ENCODE measurements at places on chromosomes 3 and 15. TPM values are rescaled to one million over a fixed set of nuclear protein-coding genes. Genes with fewer than 3 reads are reported as not detected.

- H3K27ac ChIP-seq, result no peak overlapping the region
- no peaks in the 10 kb centered on the region for H3K4me1 ChIP-seq
- H3K36me3 ChIP-seq, result no peaks in the 10 kb centered on the region
Observed at GRCh38 chr3:149091983-149092382, 5.7 kb upstream of the HLTF start.

- no peak overlapping the region for H3K27ac ChIP-seq
- H3K4me3 ChIP-seq, result no peak overlapping the region
- H3K27me3 ChIP-seq, result no peaks in the 10 kb centered on the region
- H3K36me3 ChIP-seq, result no peaks in the 10 kb centered on the region
Observed at GRCh38 chr3:104510131-104510849, 856.4 kb upstream of the ALCAM start.

GRCh38 chr3:159130108-159130507 lies 328.3 kb downstream of the MFSD1 start:
- no peaks in the 10 kb centered on the region for H3K36me3 ChIP-seq
- DNase-seq, result no peak
- H3K27ac ChIP-seq, result no peak overlapping the region
- H3K4me3 ChIP-seq, result no peak overlapping the region

GRCh38 chr3:171142985-171143384 lies 116.5 kb upstream of the SLC2A2 start:
- H3K4me1 ChIP-seq, result no peaks in the 10 kb centered on the region
- H3K27ac ChIP-seq, result no peak overlapping the region
- peak; percentile 57 for DNase-seq
- H3K27me3 ChIP-seq, result no peaks in the 10 kb centered on the region

GRCh38 chr15:57561041-57561711 lies 30.5 kb upstream of the MYZAP start:
- H3K27me3 ChIP-seq, result no peaks in the 10 kb centered on the region
- DNase-seq, result peak; percentile 75
- no peaks in the 10 kb centered on the region for H3K36me3 ChIP-seq
- no peak overlapping the region for H3K4me3 ChIP-seq

GRCh38 chr15:92452143-92452542 lies 58.5 kb downstream of the ST8SIA2 start:
- no peaks in the 10 kb centered on the region for H3K27me3 ChIP-seq
- no peak for DNase-seq
- no peak overlapping the region for H3K27ac ChIP-seq
- no peak overlapping the region for H3K4me3 ChIP-seq

GRCh38 chr3:10867384-10867783 lies 51.4 kb downstream of the SLC6A11 start:
- H3K36me3 ChIP-seq, result no peaks in the 10 kb centered on the region
- DNase-seq, result no peak
- no peaks in the 10 kb centered on the region for H3K4me1 ChIP-seq
- H3K27ac ChIP-seq, result no peak overlapping the region
- H3K27me3 ChIP-seq, result no peaks in the 10 kb centered on the region

- peak overlapping the region; percentile 85 for H3K27ac ChIP-seq
- no peaks in the 10 kb centered on the region for H3K27me3 ChIP-seq
- no peaks in the 10 kb centered on the region for H3K36me3 ChIP-seq
- DNase-seq, result peak; percentile 45
Observed at GRCh38 chr3:169659820-169660674, 3.5 kb downstream of the MECOM start.

DNA sequence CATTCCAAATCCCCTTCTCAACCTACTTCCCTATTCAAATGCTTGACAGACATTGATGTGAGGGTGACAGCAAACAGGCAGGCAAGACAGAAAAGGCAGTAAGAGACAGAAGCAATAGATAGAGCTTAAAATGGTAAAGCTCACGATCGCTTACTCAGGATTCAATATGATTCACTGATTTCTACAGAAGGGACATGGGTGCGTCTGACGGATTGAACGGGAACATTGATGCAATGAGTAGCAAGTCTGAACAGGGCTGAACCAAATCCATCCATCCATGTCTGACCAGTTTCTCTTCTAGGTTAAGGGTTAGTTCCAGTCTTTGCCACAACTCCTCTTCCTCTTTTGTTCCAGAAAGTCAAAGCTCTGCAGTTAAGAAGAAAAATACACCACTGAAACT lies 35.1 kb downstream of the P2RY1 start:
- no peaks in the 10 kb centered on the region for H3K27me3 ChIP-seq
- DNase-seq, result no peak
- H3K27ac ChIP-seq, result no peak overlapping the region
- H3K4me1 ChIP-seq, result no peaks in the 10 kb centered on the region
- H3K36me3 ChIP-seq, result no peaks in the 10 kb centered on the region

GRCh38 chr15:42691308-42691707 lies 45.6 kb downstream of the CDAN1 start:
- H3K4me3 ChIP-seq, result no peak overlapping the region
- no peak for DNase-seq
- H3K27ac ChIP-seq, result no peak overlapping the region
- no peaks in the 10 kb centered on the region for H3K4me1 ChIP-seq
- no peaks in the 10 kb centered on the region for H3K36me3 ChIP-seq

GRCh38 chr15:32918547-32918946 lies 200.7 kb downstream of the GREM1 start:
- H3K4me3 ChIP-seq, result no peak overlapping the region
- no peaks in the 10 kb centered on the region for H3K36me3 ChIP-seq
- no peaks in the 10 kb centered on the region for H3K27me3 ChIP-seq
- no peak for DNase-seq
- no peak overlapping the region for H3K27ac ChIP-seq

DNA sequence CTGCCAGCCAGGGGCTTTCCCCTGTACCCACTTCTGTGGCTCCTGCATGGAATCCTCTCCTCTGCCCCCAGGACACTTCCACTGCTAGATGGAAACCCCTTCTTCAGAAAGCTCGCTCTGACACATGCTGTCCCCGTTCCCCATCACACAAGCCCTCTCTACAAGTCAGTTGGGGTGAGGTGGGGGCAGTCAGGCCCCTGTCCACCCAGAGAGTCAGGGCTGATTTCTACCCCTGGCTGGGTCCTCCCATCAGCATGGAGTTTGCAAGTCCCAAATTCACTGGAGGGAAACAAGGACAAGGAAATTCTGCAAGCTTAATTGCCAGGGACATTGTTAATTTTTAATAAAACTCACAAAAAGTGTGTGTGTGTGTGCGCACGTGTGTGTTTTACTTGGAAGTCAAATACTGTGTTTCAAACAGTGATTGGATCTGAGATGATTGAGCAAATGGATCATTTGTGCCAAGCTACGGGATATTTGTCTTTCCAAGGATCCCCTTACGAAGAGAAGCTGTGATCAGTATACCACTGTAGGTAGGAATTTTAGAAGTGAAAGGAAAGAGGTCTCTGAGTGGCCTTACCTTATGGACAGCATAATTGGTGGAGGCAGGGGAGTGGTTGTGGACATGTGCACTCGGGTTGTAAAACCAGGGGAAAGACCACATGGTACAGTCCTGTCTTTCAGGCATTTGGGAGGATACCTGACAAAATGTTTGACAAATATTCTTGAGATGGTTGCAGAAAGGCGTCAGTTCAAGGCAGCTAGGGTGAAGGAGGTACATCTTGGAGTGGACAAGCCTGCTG lies 1.5 kb upstream of the AMOTL2 start:
- peak overlapping the region; percentile 99 for H3K27ac ChIP-seq
- H3K36me3 ChIP-seq, result peaks cover 2% of the 10 kb centered on the region
- H3K4me1 ChIP-seq, result peaks cover 4% of the 10 kb centered on the region
- no peak overlapping the region for H3K4me3 ChIP-seq

DNA sequence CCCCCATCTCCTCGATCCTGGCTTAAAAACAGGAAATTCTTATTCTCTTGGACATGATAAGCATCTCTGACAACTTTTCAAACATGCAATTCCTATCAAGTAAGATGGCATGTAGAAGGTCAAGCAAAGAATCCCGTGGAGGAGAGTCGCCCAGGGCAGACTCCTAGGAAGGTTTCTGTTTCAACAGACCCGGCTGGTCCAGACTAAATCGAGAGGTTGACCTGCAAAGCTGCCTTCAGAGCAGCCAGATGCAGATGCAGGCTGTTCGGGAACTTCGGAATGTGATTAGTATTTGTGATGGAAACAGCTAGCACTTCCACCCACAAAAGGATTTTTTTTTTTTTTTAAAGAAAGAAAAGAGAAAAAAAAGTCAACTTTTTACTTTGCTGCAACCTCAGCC lies 216.8 kb downstream of the NR1D2 start:
- no peak overlapping the region for H3K27ac ChIP-seq
- H3K4me3 ChIP-seq, result no peak overlapping the region
- no peaks in the 10 kb centered on the region for H3K4me1 ChIP-seq
- no peak for DNase-seq

GRCh38 chr15:80875568-80876347 lies 96.6 kb downstream of the CEMIP start:
- no peak overlapping the region for H3K27ac ChIP-seq
- H3K4me1 ChIP-seq, result no peaks in the 10 kb centered on the region
- H3K36me3 ChIP-seq, result no peaks in the 10 kb centered on the region
- DNase-seq, result no peak

DNA sequence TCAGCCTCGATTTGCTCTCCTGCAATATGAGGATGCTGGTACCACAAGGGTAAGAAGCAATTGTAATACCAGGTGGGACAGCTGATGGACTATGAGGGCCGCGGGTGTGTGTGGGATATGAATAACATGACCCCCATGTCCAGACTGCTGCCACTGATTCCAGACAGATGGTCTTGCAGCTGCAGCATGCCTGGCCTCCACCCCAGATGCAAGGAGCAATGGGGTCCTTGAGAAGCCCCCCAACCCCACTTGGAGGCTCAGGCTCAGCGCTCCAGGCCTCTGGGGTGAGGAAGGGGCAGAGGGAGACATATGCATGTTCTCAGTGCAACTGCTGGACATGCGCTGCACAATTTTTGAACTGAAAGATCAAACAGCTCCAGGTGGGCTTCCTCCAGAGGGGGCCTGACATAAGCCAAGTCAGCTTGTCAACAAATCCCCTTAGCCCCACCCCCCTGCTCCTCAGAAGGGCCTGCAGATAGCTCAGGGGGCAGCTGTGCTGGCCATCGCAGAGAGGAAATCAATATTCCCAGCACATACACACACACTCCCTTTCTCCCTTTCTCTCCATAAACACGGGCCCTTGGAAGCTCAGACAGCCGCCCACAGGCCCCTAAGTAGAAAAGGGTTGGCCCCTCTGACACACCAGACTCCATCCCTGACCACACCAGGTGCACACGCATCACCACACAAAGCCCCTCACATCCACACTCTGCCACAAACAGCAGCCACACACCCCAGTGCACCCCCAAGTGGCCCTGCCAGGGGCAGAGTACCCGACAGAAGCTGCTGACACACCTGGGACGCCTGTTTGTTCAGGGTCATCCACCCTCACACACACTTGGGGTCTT lies 107.0 kb downstream of the IQSEC1 start:
- H3K4me3 ChIP-seq, result peak overlapping the region; percentile 90
- H3K27ac ChIP-seq, result no peak overlapping the region
- no peaks in the 10 kb centered on the region for H3K36me3 ChIP-seq
- H3K27me3 ChIP-seq, result no peaks in the 10 kb centered on the region
- H3K4me1 ChIP-seq, result peaks cover 26% of the 10 kb centered on the region

GRCh38 chr3:196166741-196167140 lies 44.5 kb downstream of the ZDHHC19 start:
- no peaks in the 10 kb centered on the region for H3K27me3 ChIP-seq
- DNase-seq, result no peak

GRCh38 chr15:76470691-76471090 lies 134.1 kb downstream of the ISL2 start:
- no peak for DNase-seq

GRCh38 chr3:183298701-183299153 lies 45.7 kb downstream of the B3GNT5 start:
- peak; percentile 62 for DNase-seq
- H3K27me3 ChIP-seq, result no peaks in the 10 kb centered on the region
- H3K4me1 ChIP-seq, result no peaks in the 10 kb centered on the region
- H3K36me3 ChIP-seq, result no peaks in the 10 kb centered on the region
- H3K27ac ChIP-seq, result no peak overlapping the region

DNA sequence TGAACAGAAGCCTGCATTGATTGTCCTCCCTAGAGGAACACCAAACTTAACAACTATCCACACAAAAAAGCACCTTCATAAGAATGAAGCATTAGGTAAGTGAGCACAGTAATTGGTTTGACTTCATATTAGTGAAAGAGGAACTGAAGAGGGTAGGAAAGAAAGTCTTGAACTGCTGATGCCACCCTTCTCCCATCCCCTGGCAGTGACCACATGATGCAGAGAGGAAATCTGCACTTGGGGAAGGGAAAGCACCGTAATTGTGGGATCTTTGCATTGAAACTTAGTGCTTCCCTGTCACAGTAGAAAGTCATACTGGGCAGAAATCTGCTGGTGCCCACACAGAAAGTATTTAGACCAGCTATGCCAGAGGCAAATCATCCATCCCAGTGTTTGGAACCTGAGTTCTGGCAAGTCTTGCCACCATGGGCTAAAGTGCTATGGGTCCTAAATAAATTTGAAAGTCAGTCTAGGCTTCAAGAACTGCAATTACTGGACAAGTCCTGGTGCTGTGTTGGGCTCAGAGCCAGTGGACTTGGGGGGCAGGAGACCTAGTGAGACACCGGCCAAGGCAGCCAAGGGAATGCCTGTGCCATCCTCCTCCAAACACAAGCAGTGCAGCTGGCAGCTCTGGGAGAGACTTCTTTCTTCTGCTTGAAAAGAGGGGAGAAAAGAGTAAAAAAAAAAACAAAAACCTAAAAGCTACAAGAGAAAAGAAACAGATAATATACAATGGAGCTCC lies 63.6 kb downstream of the SLC15A2 start:
- H3K36me3 ChIP-seq, result no peaks in the 10 kb centered on the region
- no peaks in the 10 kb centered on the region for H3K4me1 ChIP-seq
- no peak for DNase-seq
- no peak overlapping the region for H3K27ac ChIP-seq

GRCh38 chr15:85091990-85092389 lies 110.3 kb downstream of the PDE8A start:
- no peaks in the 10 kb centered on the region for H3K4me1 ChIP-seq
- no peak overlapping the region for H3K4me3 ChIP-seq
- H3K36me3 ChIP-seq, result peaks cover 8% of the 10 kb centered on the region
- no peaks in the 10 kb centered on the region for H3K27me3 ChIP-seq

The BHLHE40 gene
- 51.7 TPM for total RNA-seq

The PARP9 gene
- total RNA-seq, result 15.3 TPM

The ASB14 gene
- total RNA-seq, result not detected

The PATL2 gene
- 0.44 TPM for total RNA-seq

The MESP1 gene
- total RNA-seq, result 3.0 TPM

The RETNLB gene
- not detected for total RNA-seq

The TRH gene
- not detected for total RNA-seq

The SLC6A1 gene
- 0.35 TPM for total RNA-seq

The RYR3 gene
- total RNA-seq, result 0.03 TPM

The TTBK2 gene
- 5.3 TPM for total RNA-seq

Data from pancreas (tissue), 10 donors.